ENCODE measurements at places on chromosomes 1 and 21.

GRCh38 chr1:57258557-57259325 is 165.1 kb downstream of the DAB1 start:
- DNase-seq, result no peak

DNA sequence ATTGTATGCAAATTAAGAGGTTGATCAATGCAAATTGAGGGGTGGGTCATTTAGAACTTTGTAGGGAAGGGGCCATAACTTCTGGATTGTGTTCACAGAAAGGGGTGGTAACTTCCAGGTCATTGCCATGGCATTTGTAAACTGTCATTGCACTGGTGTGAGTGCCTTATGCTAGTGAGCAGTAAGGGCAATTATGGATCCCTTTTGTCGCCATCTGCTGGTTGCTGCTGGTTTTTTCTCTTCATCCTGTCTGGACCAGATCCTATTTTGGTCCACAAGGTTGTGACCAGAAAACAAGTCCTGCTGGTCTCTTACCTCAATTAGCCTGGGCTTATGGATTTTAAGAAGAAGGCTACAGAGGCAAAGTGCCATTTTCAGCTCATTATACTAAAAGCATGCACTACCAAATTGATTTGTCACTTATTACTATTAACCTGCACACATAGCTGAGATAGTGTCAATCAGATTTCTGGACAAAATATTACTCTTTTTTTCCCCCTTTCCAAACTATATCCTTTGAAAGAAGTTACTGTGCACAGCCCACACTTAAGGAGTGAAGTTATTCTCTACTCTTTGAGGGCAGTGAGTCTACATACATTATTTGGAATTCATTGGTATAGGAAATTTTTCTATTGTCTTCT is 196.2 kb downstream of the ZC3H11B start:
- peak; percentile 66 for DNase-seq

- no peak for DNase-seq
These were observed 32.2 kb downstream of the PSEN2 start for GRCh38 chr1:226902601-226903000.

GRCh38 chr1:15848143-15848928 is 829 bp downstream of the SPEN start:
- peak; percentile 57 for DNase-seq

GRCh38 chr1:51569284-51570062 is 47.4 kb upstream of the OSBPL9 start:
- peak; percentile 97 for DNase-seq

GRCh38 chr21:33296156-33296555 is 28.6 kb upstream of the IFNAR1 start:
- no peak for DNase-seq

GRCh38 chr1:238329671-238330070 is 438.9 kb upstream of the ZP4 start:
- DNase-seq, result no peak

All from ELR (cell line).